ENCODE measurements at places on chromosomes 2 and 18. TPM values are rescaled to one million over a fixed set of nuclear protein-coding genes. Genes with fewer than 3 reads are reported as not detected.

The SLC11A1 gene
- not detected for total RNA-seq

The WNT6 gene
- not detected for total RNA-seq

The RAB6C gene
- total RNA-seq, result 1.4 TPM

The CWC22 gene
- 16.9 TPM for total RNA-seq

The TTC31 gene
- 16.8 TPM for total RNA-seq

The HYCC2 gene
- 25.1 TPM for total RNA-seq

The CDH2 gene
- 162 TPM for total RNA-seq

The INPP5D gene
- total RNA-seq, result 79.2 TPM

The MOGAT1 gene
- 0.26 TPM for total RNA-seq

The PREB gene
- 42.9 TPM for total RNA-seq

The PLEK gene
- total RNA-seq, result not detected

The STK16 gene
- 29.5 TPM for total RNA-seq

All from endothelial cell (in vitro differentiated cells).